IMR-90 (cell line): ENCODE measurements at places on chromosomes 7 and 10.
A peak's percentile ranks its signal among the peaks of the same experiment; 100 is the strongest.

DNA sequence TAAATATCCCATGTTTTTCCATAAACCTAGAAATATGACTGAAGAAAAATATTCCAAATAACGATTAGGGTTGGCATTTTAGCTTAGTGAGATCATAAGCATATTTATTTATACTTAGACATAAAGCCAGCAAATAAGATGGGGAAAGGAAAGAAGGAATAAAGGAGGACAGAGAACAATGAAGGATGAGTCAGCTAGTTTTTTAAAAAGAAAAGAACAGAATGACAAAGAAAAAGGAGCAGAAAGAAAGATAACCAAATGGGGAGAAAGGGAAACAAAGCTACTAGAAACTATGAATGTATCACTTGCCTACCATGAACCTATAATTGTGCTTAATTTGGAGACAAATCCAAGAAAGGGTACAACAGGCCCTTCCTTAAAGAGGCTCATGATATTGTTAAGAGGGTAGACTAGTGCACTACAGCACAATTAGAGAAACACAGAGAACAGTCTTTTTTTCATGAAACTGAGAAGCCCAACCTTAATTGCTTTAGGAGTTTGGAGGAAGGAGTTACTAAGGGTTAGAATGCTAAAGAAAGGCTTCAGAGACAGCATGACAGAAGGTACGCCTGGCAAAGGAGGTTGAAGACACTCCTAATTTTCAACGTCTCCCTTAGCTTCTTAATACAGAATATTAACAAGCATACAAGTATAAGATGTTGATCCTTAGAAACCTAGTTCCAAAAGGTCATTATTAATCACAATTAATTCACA lies 23.9 kb downstream of the HERPUD2 start:
- no peak overlapping the region; the same call in 1 of the 2 replicates for H3K27ac ChIP-seq
- no peak for DNase-seq
- H3K36me3 ChIP-seq: peaks cover 6% of the 10 kb centered on the region
- H3K4me1 ChIP-seq: no peaks in the 10 kb centered on the region

DNA sequence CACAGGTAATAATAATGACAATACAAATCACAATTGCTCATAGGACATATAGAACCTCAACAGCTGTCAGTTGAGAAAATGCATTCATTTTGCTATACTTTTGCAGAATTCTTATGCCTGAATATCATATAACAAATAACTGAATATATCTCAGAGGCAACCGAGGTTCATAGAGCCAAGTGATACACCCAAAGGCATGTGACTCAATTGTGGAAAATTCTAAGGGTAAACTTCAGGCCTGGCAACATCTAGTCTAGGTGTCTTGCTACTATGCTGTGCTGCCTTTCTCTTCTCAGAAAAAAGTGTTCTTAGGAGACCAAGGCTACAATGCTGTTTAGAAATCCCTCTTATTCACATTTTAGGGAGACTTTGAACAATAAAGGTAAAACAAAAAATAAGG lies 270.7 kb downstream of the BAMBI start:
- no peak overlapping the region for H3K27ac ChIP-seq
- peak; percentile 49 for DNase-seq
- H3K27me3 ChIP-seq: no peaks in the 10 kb centered on the region
- H3K36me3 ChIP-seq: no peaks in the 10 kb centered on the region
- H3K4me1 ChIP-seq: peaks cover 3% of the 10 kb centered on the region
- no peak overlapping the region for H3K4me3 ChIP-seq

GRCh38 chr7:68691261-68692216 lies 906.7 kb upstream of the AUTS2 start:
- no peaks in the 10 kb centered on the region for H3K27me3 ChIP-seq
- peaks cover 4% of the 10 kb centered on the region; the same call in 1 of the 2 replicates for H3K4me1 ChIP-seq
- no peaks in the 10 kb centered on the region for H3K36me3 ChIP-seq
- H3K4me3 ChIP-seq: no peak overlapping the region
- DNase-seq: peak; percentile 90

GRCh38 chr10:21531164-21531563 lies 2.9 kb upstream of the MLLT10 start:
- no peak overlapping the region for H3K4me3 ChIP-seq
- H3K27ac ChIP-seq: no peak overlapping the region
- no peaks in the 10 kb centered on the region for H3K27me3 ChIP-seq
- no peaks in the 10 kb centered on the region for H3K36me3 ChIP-seq
- H3K4me1 ChIP-seq: 0 out of 2 replicates have a peak, but pooled peaks cover 2% of the 10 kb centered on the region
- DNase-seq: peak; percentile 59

- no peaks in the 10 kb centered on the region for H3K36me3 ChIP-seq
- no peak overlapping the region for H3K4me3 ChIP-seq
- H3K27ac ChIP-seq: no peak overlapping the region
- no peak for DNase-seq
Measured at GRCh38 chr10:89664203-89664602, 19.2 kb upstream of the PANK1 start.

DNA sequence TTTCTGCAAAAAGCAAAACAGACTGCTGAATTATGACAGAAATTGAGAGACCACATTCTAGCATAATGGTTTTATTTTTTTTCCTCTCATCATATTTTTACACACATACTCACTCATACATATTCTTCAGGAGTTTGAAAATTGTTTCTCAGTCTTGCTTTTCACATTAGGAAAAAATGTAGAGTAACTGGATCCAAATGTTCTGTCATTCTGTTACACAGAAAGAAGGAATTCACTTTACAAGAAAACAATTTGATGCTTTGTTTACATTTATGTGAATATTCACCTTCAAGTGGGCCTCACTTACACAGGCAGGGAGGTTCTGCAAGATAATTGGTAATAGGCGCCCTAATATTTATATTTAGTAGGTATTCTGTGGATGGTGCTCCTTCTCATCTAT lies 82.0 kb downstream of the ARL4A start:
- H3K4me3 ChIP-seq: no peak overlapping the region
- H3K27me3 ChIP-seq: no peaks in the 10 kb centered on the region
- no peaks in the 10 kb centered on the region for H3K36me3 ChIP-seq
- H3K4me1 ChIP-seq: peaks cover 13% of the 10 kb centered on the region

DNA sequence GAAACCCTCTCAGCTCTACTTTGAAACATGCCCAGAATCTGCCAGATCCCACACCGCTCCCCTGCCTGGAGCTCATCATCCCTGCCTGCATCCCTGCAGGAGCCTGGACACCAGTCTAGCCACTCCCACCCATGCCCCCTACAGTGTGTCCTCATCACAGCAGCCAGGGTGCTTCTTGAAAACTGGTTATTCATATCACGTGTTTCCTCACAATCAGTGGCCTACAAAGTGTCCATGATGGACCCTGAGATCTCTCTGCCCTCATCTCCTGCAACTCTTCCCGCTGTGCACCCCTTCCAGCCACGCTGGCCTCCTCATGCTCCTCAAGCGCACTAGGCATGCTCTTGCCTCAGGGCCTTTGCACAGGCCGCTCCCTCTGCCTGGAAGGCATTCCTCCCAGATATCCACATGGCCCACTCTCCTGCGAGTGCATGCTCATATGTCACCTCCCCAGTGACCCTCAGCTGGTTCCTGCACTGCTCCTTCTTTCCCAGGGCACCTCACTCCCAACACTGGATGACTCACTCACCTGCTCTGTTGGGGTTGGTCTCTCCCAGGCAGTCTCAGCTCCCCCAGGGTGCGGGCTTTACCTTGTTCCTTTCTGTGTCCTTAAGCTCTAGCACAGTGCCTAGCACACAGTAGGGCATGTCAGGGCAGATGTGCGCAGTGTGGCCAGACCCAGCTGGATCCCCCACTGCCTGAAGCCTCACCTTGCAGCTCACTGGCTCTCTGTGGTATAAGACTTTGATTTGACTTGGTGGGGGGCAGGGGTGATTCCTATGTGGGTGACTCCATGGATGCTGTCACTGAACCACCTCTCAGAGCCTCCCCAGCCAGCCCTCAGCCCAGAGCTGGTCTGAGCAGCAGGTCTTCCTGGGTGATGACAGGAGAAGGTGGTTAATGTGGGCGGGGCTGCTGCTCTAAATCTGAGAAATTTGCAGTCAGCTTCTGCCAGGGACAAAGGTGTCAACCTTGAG lies 37.3 kb downstream of the CDH23 start:
- H3K27ac ChIP-seq: no peak overlapping the region
- H3K4me1 ChIP-seq: no peaks in the 10 kb centered on the region
- no peaks in the 10 kb centered on the region for H3K36me3 ChIP-seq
- no peak for DNase-seq
- peaks cover 47% of the 10 kb centered on the region for H3K27me3 ChIP-seq
- no peak overlapping the region for H3K4me3 ChIP-seq

- H3K27ac ChIP-seq: no peak overlapping the region
- H3K4me3 ChIP-seq: no peak overlapping the region
- peak; percentile 59 for DNase-seq
- no peaks in the 10 kb centered on the region for H3K27me3 ChIP-seq
- peaks cover 13% of the 10 kb centered on the region for H3K4me1 ChIP-seq
- no peaks in the 10 kb centered on the region for H3K36me3 ChIP-seq
Measured at GRCh38 chr10:62626817-62627216, 177.7 kb upstream of the ADO start.

DNA sequence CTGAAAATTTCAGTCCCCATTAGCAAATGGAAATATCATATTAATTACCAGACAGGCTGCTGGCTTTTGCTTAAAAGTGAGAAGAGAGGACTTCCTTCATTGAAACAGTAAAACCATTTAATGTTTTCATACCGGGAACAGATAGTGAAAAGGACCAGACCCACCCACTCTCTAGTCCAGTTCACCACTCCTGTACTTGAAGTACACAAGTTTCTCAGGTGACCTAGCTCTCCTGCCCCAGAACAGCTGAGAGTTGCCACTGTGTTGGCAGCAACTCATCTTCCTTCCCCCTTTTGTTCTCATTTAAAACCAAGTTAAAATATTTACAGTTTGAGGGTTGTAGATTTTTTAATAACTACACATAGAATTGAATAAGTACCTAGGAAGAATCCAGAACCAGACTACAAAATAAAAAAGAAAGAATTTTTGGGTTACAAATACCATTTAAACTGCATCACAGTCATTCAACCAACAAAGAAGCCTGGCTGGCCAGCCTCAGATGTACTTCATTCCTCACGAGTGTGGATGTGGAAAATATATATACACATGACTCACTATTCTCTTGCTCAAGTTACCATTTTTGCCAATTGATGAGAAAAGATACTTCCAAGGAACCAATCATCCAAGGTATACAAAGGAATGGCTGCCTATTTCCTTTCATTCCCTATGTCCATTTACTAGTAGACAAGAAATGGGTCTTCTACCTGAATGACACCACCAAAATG lies 68.1 kb downstream of the VPS41 start:
- peaks cover 9% of the 10 kb centered on the region for H3K4me1 ChIP-seq
- no peaks in the 10 kb centered on the region for H3K36me3 ChIP-seq
- no peaks in the 10 kb centered on the region for H3K27me3 ChIP-seq
- DNase-seq: peak; percentile 93

- no peaks in the 10 kb centered on the region for H3K36me3 ChIP-seq
- no peak overlapping the region for H3K4me3 ChIP-seq
- H3K27me3 ChIP-seq: peaks cover 54% of the 10 kb centered on the region
- H3K27ac ChIP-seq: no peak overlapping the region
- no peak for DNase-seq
- no peaks in the 10 kb centered on the region for H3K4me1 ChIP-seq
Measured at GRCh38 chr10:44902941-44903545, 8.1 kb upstream of the TMEM72 start.

DNA sequence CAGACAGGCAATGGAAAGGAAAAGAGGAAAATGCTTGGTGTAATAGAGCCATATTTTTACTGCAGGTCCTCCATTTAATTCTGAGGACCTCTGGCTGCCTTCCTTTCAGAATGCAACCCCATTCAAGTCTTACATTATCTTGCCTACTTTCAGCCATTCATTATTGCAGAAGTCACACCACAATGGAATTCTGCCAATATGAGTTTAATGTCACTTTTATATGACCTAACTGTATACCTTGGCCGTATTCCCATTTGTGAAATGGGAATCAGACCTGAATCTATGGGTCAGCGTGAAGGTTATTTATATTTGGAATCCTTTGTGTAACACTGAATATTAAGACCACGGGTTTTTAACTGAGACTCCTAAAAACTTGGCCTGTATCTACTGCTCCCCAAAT lies 241.7 kb upstream of the AOAH start:
- no peaks in the 10 kb centered on the region; the same call in 1 of the 2 replicates for H3K27me3 ChIP-seq
- no peaks in the 10 kb centered on the region for H3K36me3 ChIP-seq
- H3K4me3 ChIP-seq: no peak overlapping the region
- DNase-seq: no peak
- no peaks in the 10 kb centered on the region for H3K4me1 ChIP-seq

DNA sequence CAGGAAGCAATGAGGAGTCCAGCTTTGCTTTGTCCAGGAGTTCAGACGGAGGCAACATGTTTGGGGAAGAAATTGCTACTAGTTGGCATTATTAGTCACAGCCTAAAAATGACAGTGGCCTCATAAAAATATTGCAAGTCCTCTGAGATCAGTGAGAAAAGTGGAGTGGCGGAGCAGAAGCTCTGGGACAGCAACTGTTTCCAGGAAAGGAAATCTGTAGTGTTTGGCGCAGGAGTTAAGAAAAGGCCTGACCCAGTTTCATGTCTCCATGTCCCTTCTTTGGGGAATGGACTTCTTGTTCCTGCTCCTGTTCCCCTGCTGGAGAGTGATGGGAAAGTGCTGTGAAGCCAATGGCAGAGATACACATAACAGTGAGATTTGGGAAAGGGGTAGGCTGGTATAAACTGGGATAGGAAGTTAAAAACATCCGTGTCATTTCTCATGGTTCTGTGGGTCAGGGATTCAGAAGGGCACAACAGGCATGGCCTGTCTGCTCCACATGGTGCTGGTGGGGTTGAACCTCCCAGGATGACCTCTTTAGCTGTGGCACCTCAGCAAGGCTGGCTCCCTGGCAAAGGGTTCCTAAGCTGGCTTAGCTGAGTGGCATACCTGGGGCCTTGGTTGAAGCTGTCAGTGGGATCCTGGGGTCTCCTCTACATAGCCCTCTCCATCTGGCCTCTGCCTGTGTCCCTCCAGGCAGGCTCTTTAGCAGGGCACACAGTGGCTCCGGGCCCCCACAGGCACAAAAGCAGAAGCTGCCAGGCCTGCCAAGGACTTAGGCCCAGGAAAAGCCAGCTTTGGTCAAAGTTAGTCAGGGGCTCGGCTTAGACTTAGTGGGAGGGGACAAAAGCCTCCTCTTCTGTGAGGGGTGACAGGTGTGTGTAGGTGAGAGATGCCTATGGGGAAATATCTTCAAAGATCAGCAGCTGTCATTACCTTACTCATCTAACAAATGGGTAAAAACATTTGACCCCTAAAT lies 77.7 kb downstream of the WDFY4 start:
- H3K4me3 ChIP-seq: no peak overlapping the region
- H3K27me3 ChIP-seq: peaks cover 2% of the 10 kb centered on the region
- no peak overlapping the region for H3K27ac ChIP-seq
- H3K4me1 ChIP-seq: no peaks in the 10 kb centered on the region
- H3K36me3 ChIP-seq: no peaks in the 10 kb centered on the region
- DNase-seq: no peak

DNA sequence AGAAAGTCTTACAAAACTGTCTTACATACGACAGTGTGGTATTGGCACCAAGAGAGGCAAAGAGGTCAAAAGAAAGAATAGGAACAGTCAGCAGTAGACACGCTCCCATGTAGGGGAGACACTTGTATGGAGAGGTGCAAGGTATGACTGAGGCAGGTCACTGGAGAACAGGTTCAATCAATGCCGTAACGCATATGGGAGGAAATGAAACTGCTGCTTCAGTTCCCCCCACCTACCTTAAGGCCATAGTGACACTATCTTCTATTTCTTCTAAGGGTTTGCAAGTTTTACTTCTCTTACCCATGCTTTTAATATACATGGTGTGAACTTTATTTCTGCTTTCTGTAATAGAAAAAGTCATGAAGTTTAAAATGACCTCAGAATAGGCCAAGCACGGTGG lies 5.5 kb upstream of the PITRM1 start:
- H3K27ac ChIP-seq: no peak overlapping the region
- H3K4me3 ChIP-seq: no peak overlapping the region
- no peaks in the 10 kb centered on the region for H3K36me3 ChIP-seq
- H3K4me1 ChIP-seq: no peaks in the 10 kb centered on the region
